ENCODE measurements at places on chromosomes 16 and 17.

DNA sequence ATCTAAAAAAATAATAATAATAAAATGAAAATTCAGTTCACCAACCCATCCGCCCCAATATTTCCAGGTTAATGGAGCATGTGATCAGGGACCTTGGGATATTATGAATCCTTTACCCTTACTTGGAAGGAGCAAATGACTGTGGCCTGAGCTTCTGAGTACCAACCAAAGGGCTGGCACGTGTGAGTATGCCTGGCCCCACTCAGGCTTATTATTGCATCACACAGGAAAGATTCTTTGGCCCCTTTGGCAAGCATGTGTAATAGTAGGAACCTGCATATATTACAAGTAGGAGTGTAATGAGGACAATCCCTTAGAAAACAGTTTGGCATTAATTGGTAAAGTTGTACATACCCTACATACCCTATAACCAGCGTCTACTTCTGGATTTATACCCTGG is 7.2 kb upstream of the C17orf78 start:
- DNase-seq = no peak

DNA sequence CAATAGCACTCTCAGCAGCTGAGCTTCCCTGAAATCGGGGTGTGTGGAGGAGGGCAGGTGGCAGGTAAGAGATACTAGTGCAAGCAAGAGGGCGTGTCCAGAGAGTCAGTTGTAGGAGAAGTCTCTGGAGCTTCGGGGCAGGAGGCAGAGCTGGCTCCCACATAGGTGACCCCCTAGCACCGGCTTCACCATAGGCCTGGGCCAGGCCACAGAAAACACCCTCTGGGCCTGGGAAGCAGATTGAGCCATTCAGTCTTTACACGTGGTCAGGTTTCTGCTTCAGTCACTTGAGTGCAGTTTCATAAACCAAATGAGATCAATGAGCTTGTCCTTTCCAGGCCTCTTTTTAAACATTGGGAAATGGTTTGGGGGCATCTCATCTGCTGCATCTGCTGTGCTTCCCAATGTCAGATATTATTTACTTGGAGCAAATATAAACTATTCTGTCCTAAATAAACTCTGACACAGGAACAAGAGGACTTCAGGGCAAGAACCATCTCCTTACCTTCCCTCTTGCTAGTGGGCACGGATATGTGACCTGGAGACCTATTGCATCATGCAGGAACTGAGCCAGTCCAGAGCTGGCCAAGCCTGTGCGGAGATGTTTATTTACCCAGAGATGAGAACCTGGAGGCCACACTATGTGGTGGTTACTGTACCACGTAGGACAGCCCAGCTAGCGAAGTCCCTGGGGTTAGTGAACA is 16.1 kb downstream of the CCR7 start:
- DNase-seq = no peak

DNA sequence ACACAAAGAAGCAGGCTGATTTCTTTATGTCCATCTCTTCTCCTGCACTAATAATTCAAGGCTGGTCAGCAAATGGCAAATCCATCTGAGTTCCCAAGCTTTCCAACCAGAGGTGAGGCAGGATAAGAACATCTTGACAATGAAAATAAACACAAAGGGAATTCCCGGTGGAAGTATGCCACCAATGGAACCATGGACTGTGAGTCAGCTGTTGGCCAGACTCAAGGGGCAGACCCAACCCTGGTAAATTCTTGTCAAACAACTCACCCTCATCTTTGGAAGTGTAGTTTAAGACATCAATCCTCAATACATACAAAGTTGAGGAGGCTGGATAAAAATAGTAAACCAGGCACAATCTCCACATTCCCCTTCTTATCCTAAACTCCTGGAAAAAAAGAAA is 74.3 kb upstream of the CES5A start:
- no peak for DNase-seq

DNA sequence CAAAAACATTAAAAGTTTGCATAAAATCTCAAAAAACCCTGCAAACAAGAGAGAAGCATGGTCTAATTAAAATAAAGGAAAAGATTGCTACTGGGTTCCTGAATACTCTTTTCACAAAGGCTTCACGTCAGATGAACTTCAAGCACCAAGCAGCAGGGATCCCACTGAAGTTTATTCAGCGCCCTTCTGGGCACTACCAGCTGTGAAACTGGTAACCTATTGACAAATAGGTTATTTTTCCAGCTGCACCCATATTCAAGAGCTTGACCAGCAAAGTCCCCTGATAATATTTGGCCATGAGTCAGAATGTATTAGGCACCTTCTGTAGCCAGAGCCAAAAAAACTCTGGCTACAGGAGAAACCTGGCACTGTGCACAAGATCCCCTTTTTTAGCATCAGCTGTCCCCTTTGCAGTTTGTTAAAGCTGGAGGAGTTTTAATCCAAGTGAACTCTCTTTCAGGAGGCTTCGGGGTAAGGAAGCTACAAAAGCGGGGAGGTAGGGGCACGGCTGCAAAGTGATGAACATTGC is 60.3 kb downstream of the GRIN2A start:
- no peak for DNase-seq

DNA sequence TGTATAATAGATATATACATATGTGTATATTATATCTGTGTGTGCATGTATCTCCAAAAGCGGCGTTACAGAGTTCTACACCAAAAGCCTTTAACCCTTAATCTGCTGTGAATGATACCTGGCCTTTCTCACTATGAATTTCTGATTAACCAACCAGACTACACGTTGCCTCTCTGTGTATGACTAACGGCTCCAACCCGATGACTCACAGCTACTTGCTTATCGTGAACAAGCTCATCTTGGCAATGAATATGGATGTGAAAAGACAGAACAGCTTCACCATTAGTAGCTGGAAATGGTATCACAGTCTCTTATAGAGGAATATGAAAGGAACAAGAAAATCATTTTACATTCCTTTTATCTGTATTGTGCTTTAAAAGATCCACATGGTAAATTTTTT is 23.8 kb upstream of the ARHGAP44 start:
- no peak for DNase-seq

DNA sequence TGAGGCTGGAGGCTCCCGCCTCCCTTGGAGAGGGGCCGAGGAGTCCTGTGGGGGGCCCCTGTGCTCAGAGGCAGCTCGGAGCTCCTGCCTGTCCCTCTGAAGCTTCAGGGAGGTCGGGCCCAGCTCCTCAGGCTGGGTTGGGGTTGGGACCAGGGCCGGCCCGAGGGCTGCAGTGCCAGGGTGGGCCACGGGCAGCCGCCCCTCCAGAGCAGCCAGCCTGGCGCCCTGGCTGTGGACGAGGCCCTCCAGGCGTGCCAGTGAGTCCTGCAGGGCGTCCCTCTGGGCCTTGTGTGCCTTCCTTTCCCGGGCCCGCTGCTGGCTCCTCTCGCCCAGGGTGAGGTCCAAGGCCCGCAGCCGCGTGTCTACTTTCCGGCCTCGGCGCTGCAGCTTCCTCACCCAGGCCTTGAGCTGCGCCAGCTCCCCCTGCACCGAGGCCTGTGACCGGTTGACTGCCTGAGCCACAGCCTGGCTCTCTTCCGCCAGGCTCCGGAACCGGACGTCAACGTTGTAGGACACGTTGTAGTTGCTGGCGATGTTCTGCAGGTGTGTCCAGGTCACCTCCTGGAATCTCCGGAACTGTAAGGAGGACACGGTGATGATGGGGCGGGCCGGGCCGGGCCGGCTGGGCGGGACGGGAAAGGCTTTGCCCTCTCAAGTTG is 1.2 kb downstream of the PTX4 start:
- DNase-seq = no peak

Measured in ELF-1 (cell line).